ENCODE measurements at places on chromosomes 2 and 18.

DNA sequence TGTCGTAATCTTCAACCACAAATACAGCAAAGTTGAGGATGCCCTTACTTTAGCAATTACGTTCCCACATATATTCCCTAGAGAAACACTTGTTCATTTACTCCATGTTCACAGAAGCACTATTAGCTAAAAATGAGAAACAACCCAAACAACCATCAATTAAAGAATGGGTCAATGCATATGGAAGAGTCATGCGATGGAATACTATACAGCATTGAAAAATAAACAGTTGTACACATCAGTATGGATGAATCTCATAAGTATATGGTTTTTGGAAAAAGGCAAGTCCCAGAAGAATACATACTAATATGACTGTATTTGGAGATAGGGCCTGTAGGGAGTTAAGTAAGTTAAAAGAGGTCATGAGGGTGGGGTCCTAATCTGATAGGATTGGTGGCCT is 6.3 kb downstream of the GPR148 start:
- DNase-seq, result no peak

DNA sequence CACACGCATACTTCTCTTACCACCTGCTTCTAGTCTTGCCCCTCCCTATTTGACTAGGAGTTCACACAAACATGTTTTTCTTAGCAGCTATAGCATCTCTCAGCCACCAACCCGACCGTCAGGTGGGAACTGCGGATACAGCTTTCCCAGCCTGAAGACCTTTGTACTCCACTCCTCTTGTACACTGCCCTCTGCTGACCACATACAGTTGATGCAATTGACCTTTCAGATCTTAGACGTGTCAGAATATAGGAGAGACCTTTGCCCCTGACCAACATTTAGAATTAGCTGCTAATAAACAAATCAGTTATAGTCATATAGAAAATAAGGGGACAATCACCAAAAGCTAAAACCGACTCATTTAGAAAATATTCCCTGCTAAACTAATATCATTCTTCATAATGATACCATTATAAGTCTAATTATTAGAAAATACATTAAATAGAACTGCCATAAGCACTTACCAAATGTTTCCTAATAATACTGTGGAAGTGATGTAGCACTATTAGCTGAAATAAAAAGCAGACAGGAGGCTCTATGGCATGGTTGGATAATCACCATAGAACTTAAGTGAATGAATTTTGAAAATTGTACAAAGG is 208.4 kb downstream of the RAD51AP2 start:
- DNase-seq, result peak; percentile 28

DNA sequence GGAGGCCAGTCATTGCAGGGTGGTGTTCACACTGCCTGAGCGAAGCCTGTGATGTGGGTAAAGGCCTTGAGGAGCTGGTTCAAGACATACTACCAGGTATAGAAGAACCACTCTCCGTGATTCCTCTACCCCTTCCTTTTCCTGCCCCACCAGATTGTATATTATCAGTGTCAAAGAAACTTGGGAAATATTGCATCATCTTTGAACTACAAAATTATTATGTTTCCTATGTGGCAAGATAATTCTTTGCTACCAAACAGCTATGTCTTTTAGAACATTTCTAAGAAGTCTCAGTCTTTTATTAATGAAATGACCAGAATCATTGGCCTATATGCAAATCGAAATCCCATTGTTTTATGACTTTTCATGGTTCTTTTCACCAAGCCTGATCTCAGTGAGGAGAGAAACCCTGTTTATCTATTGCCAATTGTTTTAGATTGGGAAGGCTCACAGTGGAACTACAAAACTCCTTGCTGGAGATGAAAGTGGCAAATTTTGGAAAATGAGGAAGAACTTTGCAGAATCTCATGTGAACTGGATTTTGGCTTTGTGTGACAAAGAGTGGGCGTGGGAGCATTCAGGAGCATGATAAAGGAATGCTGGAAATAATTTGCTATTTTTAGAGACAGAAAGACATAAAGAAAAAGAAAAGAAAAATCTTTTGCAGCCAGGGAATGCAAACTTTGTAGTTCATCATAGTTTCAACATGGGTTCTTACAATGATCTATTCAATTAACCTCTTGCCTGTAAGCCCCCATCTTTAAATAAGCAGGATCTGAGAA is 286.9 kb downstream of the INSIG2 start:
- DNase-seq, result no peak

DNA sequence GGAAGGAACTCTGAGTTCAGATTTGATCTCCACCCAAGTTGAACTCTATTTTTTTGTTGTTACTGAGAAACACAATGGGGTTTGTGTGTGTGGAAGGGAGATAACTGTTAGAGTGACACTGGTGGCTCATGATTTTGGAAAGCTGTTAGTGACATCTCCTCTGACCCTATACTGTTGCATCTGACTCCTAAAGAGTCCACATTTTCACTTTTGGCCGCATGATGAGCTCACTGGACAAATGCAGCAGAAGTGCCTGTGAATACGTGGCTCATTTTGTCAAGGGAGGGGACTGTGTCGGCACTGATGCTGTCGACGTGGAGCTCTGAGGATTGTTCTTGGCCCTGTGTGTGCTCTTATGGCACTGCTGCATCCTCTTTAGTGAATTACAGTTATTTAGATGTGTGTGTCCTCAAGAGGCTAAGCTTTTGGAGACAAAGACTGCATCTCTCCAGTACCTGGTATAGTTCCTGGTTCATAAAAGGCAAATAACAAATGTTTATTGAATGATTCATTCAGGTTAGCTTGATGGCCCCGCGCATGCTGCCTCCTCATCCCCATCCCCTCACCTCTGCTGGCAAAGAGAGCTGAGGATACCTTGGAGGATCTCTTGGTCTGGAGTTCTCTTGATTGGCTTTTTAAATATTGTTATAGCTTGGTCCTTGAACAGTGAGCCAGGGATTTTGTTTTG is 135.4 kb downstream of the PHLPP1 start:
- DNase-seq, result no peak

DNA sequence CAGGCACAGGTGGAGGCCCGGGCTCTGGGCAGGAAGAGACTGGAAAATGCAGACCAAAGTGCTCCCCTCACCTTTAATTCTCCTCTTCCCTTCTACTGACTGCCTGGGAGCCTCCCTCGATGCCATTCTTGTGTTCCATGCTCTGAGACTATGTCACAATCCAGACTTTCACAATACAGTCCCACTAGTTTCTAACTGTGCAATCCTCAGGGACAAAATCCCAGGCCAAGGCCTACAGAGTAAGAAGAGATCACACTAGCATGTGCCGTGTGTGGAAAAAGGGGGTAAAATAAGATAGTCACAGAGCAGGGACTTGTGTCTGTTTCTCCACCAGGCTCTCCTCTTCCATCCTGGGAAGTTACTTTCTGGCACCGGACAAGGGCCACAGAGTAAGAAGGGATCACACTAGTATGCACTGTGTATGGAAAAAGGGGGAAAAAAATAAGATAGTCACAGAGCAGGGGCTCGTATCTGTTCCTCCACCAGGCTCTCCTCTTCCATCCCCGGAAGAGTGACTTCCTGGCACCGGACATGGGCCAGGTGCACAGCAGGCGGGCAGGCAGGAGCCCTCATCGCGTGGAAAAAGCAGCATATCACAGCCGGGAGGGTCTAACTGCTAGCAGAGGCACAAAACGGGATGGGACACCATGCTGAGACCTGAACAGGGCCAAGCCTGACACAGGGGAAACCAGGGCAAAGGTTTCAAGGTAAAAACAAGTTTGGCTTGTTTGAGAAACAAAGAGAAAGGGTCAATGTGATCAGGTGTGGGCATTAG is 9.6 kb downstream of the CYB5A start:
- no peak for DNase-seq

DNA sequence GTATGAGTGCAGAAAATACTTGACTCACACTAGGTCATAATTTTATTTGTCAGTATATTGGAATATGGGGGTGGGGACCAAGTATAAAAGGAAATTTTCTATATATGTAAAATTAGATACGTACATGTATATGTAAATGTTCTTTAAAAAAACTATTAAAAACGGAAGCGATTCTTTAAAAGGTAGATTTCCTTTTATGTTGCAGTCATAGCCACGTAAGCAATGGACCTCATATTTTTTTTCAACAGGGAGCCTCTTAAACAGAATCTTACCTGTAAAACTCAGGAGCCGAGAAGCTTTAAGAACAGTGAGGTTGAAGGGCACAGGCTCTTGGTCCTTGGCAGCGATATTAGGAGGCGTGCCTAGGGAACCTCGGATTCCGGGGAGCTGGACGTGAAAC is 3.3 kb downstream of the RHBDD1 start:
- DNase-seq, result no peak

GRCh38 chr2:194745557-194746146 is 911.4 kb upstream of the SLC39A10 start:
- DNase-seq, result no peak

DNA sequence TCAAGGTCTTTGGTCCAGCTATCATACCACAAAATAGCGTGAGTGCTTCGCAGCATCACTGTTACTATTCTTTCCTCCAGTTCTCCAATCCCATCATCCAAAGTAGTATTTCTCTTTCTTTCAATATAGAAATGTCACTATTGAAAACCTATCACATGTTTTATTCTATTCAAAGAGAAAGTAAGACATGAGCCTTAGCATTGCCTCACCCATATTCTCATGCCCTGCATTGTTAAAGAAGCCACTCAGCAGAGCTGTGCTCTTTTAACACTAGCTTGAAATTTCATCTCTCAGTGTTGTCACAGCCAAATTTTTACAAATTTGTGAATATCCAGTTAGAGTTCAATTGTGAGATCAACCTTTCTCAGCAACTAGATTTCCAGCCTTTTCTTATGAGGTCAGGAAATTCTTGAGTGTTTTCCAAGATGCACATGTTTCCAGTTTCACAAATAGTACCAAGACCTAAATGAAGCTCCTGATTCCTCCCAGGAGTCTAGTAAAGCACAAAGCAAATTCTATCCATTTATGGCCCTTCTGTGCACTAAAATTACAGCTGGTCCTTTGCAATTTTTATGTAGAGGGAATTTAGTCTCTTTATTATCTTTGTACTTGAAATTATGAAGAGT is 343.7 kb downstream of the SPAG16 start:
- DNase-seq, result no peak

DNA sequence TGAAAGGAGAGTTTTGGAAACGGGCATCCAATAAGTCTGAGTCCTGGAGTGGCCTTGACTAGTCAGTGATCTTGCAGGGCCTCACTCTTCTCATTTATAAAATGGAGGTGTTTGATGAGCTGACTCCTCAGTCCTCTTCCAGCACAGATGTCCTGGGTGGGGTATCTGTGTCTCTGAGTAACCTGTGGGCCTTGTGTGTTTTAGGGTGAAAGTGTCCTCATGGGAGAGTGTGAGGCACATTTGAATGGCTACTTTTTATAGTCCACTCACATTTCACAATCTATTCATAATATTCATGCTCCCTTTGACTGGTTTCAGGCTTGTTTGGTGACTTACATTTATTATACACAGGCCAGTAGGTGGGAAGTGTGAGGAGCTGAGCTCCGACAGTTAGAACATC is 106.4 kb upstream of the CELF4 start:
- no peak for DNase-seq

DNA sequence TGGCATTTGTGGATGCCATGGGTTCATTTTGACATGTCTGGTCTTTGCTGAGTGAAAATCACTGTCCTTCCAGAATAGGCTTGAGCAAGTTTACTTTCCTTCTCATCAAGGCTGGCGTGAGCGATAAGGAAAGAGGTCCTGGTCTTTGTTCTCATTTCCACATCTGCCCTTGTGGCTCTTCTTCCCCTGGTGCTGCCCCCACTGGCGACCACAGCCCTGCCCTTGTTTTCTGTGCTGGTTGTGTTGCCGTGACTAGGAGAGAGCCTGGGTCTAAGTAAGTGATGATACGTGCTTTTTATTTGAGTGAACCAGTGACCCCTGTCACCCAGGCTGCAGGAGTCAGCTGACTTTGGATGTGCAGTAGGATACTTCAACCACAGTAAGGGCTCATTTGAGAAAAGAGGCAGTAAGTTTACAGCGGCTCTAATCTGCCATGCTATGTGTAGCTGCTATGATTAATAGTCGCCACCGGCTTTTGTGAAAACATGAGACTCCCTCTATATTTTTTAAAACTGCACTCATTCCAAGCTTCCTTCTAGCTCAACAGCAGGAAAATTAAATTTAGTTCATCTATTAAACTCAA is 441.7 kb downstream of the RNF144A start:
- no peak for DNase-seq
